ENCODE measurements at places on chromosomes 7 and 10. TPM values are rescaled to one million over a fixed set of nuclear protein-coding genes. Genes with fewer than 3 reads are reported as not detected.
A peak's percentile ranks its signal among the peaks of the same experiment; 100 is the strongest.

GRCh38 chr10:80463868-80464267 lies 9.8 kb downstream of the TSPAN14 start:
- no peak overlapping the region for H3K4me3 ChIP-seq
- peaks cover 100% of the 10 kb centered on the region for H3K4me1 ChIP-seq
- no peaks in the 10 kb centered on the region for H3K36me3 ChIP-seq
- peak overlapping the region; percentile 64 for H3K27ac ChIP-seq
- H3K27me3 ChIP-seq, result no peaks in the 10 kb centered on the region
- DNase-seq, result no peak

HOXA4 gene
- total RNA-seq, result 1.2 TPM

- H3K27me3 ChIP-seq, result no peaks in the 10 kb centered on the region
- no peak overlapping the region for H3K4me3 ChIP-seq
- no peaks in the 10 kb centered on the region for H3K36me3 ChIP-seq
- H3K27ac ChIP-seq, result no peak overlapping the region
These were observed 145.4 kb downstream of the WDR11 start for GRCh38 chr10:120996456-120997034.

DNA sequence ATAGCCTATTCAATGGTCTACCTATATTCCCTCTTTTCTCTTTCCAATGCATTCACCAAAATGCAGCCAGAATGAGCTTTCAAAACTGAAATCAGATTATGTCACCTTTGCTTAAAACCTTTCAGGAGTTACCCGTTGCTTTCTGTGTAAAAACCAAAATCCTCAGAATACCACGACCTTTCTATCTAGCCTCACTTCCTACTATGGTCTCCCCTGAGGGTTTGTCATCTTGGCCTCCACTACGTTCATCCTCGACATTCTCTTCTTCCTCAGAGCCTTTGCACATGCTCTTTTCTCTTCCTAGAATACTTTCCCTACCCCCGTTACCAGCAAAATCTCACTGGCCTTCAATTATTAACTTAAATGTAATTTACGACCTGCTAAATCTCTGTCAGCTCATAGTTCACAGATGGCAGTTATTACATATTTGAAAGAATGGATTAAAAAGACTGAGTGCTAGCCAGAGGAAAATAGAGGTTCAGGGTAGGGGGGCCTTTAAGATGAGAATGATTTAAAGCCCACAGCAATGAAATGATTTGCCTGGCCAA lies 380.8 kb upstream of the C7orf33 start:
- H3K27ac ChIP-seq, result no peak overlapping the region
- H3K4me3 ChIP-seq, result no peak overlapping the region
- no peak for DNase-seq
- H3K27me3 ChIP-seq, result no peaks in the 10 kb centered on the region

- H3K27me3 ChIP-seq, result no peaks in the 10 kb centered on the region
- no peaks in the 10 kb centered on the region for H3K36me3 ChIP-seq
- no peak overlapping the region for H3K4me3 ChIP-seq
- DNase-seq, result peak; percentile 13
- no peak overlapping the region for H3K27ac ChIP-seq
- H3K4me1 ChIP-seq, result peaks cover 6% of the 10 kb centered on the region
These were observed 54.9 kb downstream of the FAM171A1 start for GRCh38 chr10:15316145-15316544.

GRCh38 chr10:28777911-28778310 lies 100.6 kb downstream of the BAMBI start:
- H3K27me3 ChIP-seq, result no peaks in the 10 kb centered on the region
- H3K4me3 ChIP-seq, result no peak overlapping the region
- no peak for DNase-seq
- H3K27ac ChIP-seq, result no peak overlapping the region
- H3K36me3 ChIP-seq, result no peaks in the 10 kb centered on the region
- H3K4me1 ChIP-seq, result no peaks in the 10 kb centered on the region

OR2A12 gene
- not detected for total RNA-seq

- peak; percentile 72 for DNase-seq
- no peak overlapping the region for H3K4me3 ChIP-seq
- no peak overlapping the region for H3K27ac ChIP-seq
- peaks cover 36% of the 10 kb centered on the region for H3K4me1 ChIP-seq
- no peaks in the 10 kb centered on the region for H3K27me3 ChIP-seq
- H3K36me3 ChIP-seq, result no peaks in the 10 kb centered on the region
These were observed 2.0 kb upstream of the PLCE1 start for GRCh38 chr10:93991596-93992284.

- H3K4me3 ChIP-seq, result no peak overlapping the region
- no peak overlapping the region for H3K27ac ChIP-seq
- no peaks in the 10 kb centered on the region for H3K36me3 ChIP-seq
- H3K4me1 ChIP-seq, result no peaks in the 10 kb centered on the region
These were observed 50.7 kb upstream of the NRF1 start for GRCh38 chr7:129560831-129561230.

DNA sequence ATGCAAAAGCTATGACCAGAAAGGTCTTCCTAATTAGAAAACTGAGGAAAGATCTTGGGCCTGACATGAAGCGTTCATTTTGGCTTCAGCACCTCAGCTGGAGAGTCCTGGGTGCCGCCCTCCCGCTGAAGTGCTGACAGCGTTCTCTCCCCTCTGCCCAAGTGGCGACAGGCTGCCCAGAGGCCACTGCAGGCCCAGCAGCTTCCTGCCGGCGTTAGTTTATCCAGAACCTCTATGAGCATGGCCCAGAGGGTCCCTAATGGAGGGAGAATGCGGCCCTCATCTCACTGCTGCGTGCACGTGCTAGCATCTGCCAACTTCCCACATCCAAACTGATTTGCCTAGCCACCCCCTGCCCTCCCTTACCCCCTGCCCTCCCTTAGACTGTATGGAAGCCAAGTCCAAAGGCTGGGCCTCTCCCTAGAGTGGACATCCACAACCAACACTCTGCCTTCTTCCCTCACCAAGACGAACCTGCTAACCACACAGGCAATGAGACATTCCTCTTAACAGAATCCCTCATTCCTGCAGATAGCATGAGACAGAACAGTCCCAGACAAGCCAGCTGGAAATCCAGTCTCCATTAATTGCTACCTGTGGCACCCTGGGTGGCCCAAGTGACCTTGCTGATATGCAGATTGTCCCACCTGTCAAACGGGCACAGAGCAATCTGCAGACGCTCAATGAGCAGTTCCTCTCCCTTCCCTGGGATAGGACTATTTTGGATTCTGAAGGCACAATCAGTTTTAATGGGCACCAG lies 108.4 kb downstream of the C10orf90 start:
- no peak overlapping the region for H3K4me3 ChIP-seq
- peak; percentile 3 for DNase-seq
- H3K36me3 ChIP-seq, result no peaks in the 10 kb centered on the region
- H3K27ac ChIP-seq, result no peak overlapping the region
- no peaks in the 10 kb centered on the region for H3K4me1 ChIP-seq

MAT1A gene
- not detected for total RNA-seq

DNA sequence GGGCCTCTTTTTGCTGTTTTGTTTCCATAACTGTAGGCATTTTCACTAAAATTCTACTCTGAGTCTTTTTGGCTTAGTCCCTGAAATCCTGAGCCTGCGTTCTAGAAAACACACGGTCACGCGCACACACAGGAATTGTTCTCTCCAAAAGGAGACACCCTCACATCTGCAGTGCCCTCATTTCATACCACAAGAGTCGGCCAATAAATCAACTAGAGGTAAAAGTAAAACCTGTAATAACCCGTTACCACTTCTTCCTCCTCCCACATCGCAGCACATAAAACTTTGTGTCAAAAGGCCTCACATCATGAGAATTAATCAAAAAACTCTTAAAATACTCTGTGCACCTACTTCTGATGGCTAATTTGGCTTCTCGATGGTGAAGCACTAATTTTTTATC lies 133.3 kb upstream of the MGMT start:
- no peak for DNase-seq
- no peak overlapping the region for H3K4me3 ChIP-seq
- H3K27ac ChIP-seq, result no peak overlapping the region
- no peaks in the 10 kb centered on the region for H3K4me1 ChIP-seq
- no peaks in the 10 kb centered on the region for H3K27me3 ChIP-seq
- no peaks in the 10 kb centered on the region for H3K36me3 ChIP-seq

CYP3A7 gene
- total RNA-seq, result not detected

DNA sequence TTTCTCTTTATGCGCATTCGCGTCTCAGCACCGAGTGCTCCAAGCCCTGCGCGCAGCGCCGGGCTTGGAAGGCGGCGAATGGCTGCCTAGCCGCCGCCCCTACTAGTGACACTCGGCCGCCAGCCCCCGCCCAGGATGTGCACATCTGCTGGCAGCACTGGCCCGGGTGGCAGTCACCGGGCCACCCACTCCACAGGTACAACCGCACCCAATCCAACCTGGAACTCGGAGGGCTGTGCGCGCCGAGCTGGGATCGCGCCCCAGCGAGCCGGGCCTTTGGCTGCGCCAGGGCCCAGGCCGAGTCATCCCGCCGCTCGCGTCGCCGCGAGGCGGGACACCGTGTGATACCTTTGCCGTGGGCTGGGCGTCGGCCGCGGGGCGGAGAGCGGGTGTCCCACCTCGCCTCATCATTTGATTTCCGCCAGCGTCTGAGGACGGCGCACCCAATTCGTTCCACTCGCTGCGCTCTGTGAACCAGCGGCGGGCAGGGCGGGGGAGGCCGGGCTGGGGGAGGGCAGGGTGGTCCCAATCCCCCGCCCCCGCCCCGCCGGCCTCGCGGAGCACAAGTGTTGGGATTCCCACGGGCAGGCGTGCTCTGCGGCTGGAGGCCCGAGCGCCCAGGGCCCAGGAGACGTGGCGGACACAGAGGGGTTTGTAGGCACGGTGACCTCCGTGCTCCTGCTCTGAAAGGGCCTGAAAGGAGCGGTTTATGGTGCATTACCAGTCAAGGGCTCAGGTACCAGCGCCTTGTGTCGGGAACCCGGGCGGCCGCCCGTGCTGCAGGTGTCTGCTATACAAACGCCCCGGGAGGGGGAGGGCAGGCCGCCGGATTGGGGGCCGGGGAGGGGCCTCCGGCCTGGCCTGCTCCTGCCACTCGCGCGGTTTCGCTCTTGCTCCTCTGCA lies 17.8 kb upstream of the PTF1A start:
- H3K4me3 ChIP-seq, result no peak overlapping the region
- DNase-seq, result no peak
- H3K27me3 ChIP-seq, result peaks cover 25% of the 10 kb centered on the region

DNA sequence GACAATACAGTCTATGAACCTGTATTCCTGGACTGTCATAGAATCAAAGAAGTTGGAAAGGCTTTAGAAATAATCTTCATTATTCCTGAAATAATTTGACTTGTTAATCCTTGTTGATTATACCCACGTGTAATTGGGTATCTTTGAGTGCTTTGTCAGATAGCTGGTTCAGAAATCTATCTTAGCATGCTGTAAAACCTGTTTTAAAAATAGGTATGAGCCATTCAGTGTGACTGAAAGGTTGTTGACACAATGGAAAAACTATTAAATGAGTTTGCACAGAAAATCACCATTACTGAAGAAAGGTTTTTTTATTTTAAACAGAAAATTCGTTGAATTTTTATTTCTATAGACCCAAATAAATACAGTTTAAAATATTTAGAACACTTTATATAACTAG lies 38.7 kb downstream of the PHTF2 start:
- peaks cover 3% of the 10 kb centered on the region for H3K4me1 ChIP-seq
- DNase-seq, result no peak
- no peaks in the 10 kb centered on the region for H3K36me3 ChIP-seq
- H3K27ac ChIP-seq, result no peak overlapping the region
- H3K27me3 ChIP-seq, result no peaks in the 10 kb centered on the region

ITGB8 gene
- total RNA-seq, result 14.0 TPM

- DNase-seq, result no peak
- no peaks in the 10 kb centered on the region for H3K36me3 ChIP-seq
- H3K4me1 ChIP-seq, result no peaks in the 10 kb centered on the region
- H3K27me3 ChIP-seq, result no peaks in the 10 kb centered on the region
- H3K27ac ChIP-seq, result no peak overlapping the region
- H3K4me3 ChIP-seq, result no peak overlapping the region
These were observed 12.8 kb upstream of the CXCL12 start for GRCh38 chr10:44397476-44398225.

ELMO1 gene
- total RNA-seq, result 224 TPM

COL26A1 gene
- total RNA-seq, result not detected

DNA sequence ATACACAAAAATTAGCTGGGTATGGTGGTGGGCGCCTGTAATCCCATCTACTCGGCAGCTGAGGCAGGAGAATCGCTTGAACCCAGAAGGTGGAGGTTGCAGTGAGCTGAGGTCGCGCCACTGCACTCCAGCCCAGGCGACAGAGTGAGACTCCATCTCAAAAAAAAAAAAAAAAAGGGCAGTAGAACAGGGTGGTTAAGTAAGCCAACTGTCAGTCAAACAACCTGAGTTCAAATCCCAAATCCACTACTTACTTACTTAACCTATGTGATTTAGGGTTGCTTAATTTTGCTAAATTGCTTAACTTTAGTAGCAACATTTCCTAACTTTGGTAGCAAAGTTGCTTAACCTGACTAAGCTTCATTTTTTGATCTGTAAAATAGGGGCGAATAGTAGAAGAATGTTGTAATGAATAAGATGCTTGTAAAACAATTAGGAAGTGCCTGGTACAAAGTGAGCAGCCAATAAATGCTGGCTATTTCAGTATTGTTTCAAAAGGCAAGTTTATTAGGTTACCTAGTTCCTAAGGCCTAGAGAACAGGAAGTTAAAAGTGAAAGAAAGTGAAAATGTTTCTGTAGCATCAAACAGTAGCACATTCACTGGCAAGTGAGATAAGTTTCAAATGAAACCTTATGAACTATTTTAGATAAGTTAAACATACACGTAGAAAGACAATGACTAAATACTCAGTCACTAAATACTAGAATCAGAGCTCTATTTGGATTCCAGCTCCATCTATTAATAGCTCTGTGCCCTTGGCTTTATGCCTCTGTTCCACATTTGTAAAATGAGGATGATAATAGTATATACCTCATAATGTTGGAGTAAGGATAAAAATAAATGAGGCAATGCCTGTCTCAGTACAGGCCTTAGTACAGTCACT lies 64.3 kb downstream of the HOXA1 start:
- H3K4me3 ChIP-seq, result no peak overlapping the region
- H3K36me3 ChIP-seq, result no peaks in the 10 kb centered on the region
- H3K27me3 ChIP-seq, result no peaks in the 10 kb centered on the region

- H3K4me3 ChIP-seq, result no peak overlapping the region
- H3K4me1 ChIP-seq, result no peaks in the 10 kb centered on the region
- DNase-seq, result no peak
- H3K27me3 ChIP-seq, result no peaks in the 10 kb centered on the region
- H3K27ac ChIP-seq, result no peak overlapping the region
These were observed 53.0 kb downstream of the SH2D4B start for GRCh38 chr10:80590585-80591125.

FAM25C gene
- not detected for total RNA-seq

GRCh38 chr10:45404087-45404769 lies 30.2 kb downstream of the ALOX5 start:
- no peak overlapping the region for H3K4me3 ChIP-seq
- no peak overlapping the region for H3K27ac ChIP-seq
- no peak for DNase-seq
- H3K4me1 ChIP-seq, result no peaks in the 10 kb centered on the region
- H3K27me3 ChIP-seq, result no peaks in the 10 kb centered on the region

ZNF518A gene
- 35.9 TPM for total RNA-seq

GRCh38 chr10:14271621-14272020 lies 59.1 kb downstream of the FRMD4A start:
- no peaks in the 10 kb centered on the region for H3K27me3 ChIP-seq

- no peaks in the 10 kb centered on the region for H3K27me3 ChIP-seq
- H3K4me1 ChIP-seq, result peaks cover 4% of the 10 kb centered on the region
- H3K4me3 ChIP-seq, result no peak overlapping the region
- no peak overlapping the region for H3K27ac ChIP-seq
These were observed 261.0 kb downstream of the GRID1 start for GRCh38 chr10:86105640-86106039.

Measured in thyroid gland (tissue), 4 donors.